ENCODE measurements at places on chromosomes 11 and 22.
A peak's percentile ranks its signal among the peaks of the same experiment; 100 is the strongest.

DNA sequence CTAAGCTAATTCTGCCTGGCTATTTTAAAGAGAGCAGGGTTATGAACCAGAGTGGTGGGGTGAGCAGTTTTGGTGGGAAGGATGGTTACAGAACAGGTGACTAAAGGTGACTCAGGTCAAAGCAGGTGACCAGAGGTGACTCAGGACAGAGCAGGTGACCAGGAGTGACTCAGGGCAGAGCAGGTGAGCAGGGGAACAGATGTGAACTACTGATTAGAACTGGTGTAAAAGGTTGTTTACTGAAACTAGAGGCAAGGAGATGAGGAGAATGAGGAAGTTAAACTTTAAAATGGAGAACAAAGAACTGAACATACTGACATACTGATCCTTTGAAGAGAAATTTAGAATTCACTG lies 15.4 kb upstream of the HYLS1 start:
- no peak for DNase-seq

DNA sequence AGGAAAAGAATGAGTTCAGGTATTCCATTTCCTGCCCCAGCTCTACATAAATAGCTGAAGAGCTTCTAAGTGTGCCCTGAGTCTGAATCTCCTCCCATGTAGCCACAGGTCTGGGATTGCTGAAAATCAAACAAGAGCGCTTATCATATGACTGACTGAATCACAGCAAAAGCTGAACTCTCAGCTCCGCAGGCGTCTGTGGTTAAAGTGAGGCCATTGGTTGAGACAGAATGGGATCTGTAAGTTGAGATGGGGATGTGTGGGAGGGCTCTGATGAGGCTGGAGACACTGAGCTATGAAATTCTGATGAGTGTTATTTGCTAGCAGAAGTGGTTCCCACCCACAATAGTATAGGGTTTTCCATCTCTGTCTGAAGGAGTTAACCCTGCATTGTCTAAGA lies 637.0 kb downstream of the OPCML start:
- DNase-seq: peak; percentile 60

DNA sequence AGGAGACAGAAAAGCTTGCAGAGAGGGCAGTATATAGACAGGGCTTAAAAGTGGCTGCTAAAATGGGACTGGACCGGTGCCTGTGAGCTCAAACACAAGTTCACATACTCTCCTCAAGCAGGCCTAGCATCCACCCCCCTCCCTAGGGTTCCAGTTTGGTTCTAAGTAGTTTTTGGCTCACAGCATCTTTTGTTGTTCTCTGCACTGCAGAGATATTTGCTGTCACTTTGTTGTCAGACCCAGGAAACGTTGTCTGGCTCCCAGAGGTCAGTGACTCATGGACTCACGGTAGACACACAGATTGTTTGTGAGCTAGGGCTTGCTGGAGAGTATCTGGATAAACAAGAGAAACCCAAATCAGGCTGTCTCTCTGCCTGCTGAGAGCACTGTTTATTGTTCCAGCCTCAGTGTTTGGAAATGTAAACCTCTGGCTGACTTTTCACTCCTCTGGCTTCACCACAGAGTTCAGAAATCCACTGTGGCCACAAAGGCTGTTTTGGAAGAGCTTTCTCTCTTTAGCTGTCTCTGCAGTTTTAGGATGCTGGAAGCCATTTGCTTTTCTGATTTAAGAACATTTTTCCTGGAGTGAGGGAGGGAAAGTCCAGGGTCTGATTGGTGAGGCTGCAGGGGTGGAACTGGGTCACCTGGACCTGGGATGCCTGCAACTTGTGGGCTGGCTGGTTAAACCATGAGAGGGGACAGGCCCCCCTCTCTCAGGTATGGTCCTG lies 303.7 kb upstream of the PLET1 start:
- peak; percentile 83 for DNase-seq

- no peak for DNase-seq
Measured at GRCh38 chr11:114258696-114259095, 37.5 kb upstream of the NNMT start.

GRCh38 chr11:32643526-32643925 lies 59.9 kb downstream of the EIF3M start:
- DNase-seq: no peak

DNA sequence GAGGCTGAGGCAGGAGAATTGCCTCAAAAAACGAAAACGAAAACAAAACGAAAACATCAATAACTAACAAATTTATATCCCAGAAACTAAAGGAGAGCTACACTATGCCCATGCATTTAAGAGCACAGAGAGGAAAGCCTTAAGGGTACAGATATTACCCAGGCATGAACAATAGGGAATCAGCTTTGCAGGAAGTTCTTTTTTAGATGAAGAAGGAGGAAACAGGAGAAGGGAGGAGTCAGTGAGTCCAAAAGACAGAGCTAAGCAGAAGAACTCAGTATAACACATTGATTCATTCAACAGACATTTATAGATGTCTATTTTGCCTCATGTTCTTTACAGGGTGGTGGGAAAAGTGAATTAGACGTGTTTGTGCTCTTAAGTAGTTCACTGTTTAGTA lies 8.3 kb downstream of the MRPL17 start:
- DNase-seq: no peak

GRCh38 chr22:30371981-30372380 lies 15.2 kb downstream of the CCDC157 start:
- DNase-seq: no peak

DNA sequence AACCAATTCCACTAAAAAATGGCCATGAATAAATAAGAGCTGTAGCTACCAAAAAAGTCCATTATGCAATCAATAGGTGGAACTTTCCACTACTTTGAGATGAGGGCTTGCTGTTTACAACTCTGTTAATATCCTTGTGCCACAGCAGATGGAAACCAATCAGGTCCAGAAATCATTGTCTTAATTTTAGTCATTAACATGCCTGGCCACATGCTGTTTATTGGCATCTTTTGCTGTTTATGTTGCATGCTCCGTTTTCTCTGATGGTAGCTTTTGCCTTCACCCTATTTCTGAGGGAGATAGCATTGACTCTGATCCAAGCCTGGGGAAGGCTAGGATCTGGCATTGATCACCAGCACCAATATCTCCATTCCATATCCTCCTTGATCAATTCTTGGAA lies 192.9 kb upstream of the SEZ6L start:
- DNase-seq: no peak

DNA sequence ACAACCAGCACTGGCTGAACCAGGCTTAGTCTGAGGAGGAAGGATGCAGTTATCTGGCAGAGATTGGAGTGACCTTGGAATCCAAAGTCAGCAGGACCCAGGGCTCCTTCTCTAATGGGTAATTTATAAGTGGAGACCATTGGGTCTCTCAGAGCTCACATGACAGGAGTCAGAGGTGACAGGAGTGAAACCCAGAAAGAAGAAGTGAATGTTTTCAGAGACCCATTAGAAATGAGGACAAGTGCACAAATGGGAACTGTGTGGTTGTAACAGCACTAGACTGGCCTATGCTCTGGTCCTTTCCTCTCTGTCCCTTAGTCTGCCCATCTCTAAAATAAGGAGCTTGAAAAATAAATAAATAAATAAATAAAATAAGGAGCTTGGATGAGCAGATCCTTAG lies 107.4 kb downstream of the SERGEF start:
- DNase-seq: no peak

DNA sequence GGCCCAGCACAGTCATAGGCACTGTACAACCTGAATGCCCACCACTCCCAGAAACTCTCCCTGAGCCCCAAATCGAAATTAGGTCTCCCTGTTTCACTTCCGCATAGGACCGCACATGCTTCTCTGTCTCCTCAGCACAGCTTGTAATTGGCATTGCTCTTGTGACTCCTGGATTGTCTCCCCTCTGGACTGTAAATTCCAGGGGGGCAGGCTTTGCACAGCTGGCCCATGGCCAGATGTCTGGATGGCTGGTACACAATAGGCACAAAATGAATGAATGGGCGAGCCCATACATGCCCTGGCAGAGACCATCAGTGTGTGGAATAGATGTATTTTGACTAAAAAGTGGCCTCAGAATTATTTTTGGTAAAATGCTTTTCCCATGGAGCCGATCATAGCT lies 63.3 kb upstream of the PHF21B start:
- DNase-seq: peak; percentile 21

GRCh38 chr22:39299829-39300178 lies 19.6 kb downstream of the RPL3 start:
- DNase-seq: peak; percentile 37

DNA sequence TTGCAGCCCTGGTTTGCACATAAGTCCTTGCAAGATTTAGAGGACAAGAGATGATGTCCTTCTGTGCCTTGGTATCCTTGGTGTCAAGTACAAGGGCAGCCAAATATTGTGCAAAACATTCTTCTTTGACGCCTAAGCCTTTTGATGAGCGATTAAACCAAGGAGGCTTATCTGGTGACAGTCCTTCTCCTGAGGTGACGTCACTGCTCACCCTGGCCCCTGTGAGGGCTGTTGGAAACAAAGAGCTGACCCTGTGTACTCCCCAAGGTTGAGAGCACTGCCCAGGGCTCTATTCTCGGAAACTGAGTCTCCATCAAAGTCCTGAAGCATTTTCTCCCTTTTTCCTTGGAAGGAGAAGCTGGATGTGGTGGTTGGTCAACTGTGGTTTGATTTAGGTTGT lies 4.7 kb upstream of the GRAMD1B start:
- no peak for DNase-seq

DNA sequence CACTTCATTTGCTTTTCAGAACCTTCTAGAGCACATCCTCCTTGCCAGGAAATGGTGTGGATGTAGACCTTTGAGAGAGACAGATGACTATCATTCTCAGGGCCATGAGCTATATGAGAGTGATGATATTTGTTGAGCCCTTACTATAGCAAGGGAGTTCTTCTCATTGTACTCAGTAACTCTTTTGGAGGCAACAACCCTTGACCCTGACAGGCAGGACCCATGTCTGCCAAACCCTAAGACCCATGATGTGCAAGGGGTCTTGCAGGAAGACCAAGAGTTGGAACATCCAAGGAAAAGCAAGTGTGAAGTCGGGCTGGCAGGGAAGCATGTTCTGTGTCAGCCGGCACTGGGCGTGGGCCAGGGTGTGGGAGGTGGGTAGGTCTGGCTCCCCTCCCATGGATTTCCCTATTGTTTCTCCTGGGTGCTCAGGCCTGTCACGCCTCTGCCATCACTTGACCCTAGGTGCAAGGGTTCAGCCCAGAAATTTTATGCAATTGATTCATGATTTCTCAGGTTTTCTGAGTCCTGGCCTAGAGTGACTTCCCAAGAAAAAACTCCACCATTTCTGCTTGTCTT lies 1.2 kb downstream of the FOLR3 start:
- no peak for DNase-seq

GRCh38 chr11:76621466-76621865 lies 49.1 kb downstream of the LRRC32 start:
- DNase-seq: no peak
